PC-9 (cell line): ENCODE measurements at places on chromosomes 5 and 9. TPM values are rescaled to one million over a fixed set of nuclear protein-coding genes. Genes with fewer than 3 reads are reported as not detected.

- no peak for DNase-seq
These were observed 84.5 kb upstream of the SMIM23 start for GRCh38 chr5:171701100-171701541.

GRCh38 chr5:149278451-149279210 is 7.0 kb downstream of the AFAP1L1 start:
- no peak for DNase-seq

NR2F1 gene
- total RNA-seq = 1.1 and 1.3 TPM in 2 replicates

NMUR2 gene
- not detected in 2 replicates for total RNA-seq

DNA sequence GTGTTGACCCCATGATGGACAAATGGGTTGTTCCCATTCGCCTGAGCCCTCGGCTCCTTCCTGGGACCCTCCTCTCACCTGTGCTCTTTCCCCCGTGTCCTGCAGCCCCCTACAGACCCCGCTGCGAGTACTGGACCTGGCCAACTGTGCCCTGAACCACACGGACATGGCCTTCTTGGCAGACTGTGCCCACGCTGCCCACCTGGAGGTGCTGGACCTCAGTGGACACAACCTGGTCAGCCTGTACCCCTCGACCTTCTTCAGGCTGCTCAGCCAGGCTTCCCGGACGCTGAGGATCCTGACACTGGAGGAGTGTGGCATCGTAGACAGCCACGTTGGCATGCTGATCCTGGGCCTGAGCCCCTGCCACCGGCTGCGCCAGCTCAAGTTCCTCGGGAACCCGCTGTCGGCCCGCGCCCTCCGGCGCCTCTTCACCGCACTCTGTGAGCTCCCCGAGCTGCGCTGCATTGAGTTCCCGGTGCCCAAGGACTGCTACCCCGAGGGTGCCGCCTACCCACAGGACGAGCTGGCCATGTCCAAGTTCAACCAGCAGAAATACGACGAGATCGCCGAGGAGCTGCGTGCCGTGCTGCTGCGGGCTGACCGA is 3.4 kb downstream of the LRRC14B start:
- DNase-seq = no peak

DNA sequence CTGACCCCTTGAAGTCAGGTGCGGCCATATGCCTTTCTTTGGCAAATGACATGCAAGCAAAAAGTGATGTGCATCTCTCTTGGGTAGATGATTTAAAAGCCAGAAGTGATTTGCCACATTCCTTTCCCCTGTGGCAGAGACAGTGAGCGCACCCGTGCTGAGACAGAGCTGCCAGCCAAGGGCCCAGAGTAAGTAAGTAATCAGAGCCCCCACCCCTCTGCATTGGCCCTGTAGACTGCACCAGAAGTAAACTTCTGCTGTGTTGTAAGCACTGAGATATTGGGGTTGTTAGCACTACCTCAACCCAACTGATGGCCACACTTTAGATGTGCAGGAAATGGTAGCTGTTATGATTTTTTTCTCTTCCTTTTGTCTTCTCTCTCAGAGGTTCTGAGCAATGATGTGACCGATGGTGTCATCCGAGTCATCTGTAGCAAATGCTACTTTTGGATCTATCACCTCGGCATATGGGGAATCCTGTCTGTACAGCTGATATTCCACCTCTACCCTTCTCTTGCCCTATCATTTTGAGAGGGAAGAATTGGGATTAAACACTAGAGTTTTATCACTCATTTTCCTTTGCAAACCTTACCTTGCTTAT is 58.0 kb downstream of the DOCK2 start:
- no peak for DNase-seq

DNA sequence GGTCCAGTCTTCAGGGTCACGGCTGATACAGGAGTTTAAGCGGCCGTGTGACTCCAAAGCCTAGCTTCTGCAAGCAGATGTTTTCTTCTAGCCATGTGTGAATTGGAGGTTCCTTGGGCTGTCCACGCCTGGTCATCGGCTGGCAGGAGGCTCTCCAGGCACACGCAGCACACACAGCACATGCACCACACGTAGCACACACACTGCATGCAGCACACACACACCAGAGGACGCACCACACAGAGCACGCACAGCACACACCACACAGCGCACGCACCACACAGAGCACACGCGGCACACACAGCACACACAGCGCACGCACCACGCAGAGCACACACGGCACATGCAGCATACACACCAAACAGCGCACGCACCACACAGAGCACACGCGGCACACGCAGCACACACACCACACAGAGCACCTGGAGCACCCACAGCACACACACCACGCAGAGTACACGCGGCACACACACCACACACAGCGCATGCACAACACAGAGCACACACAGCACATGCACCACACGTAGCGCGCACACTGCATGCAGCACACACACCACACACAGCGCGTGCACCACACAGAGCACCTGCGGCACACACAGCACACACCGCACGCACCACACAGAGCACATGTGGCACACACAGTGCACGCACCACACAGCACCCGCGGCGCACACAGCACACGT is 234.3 kb downstream of the FANCC start:
- DNase-seq = no peak

RABEPK gene
- total RNA-seq = 28.9 and 29.7 TPM in 2 replicates

DNA sequence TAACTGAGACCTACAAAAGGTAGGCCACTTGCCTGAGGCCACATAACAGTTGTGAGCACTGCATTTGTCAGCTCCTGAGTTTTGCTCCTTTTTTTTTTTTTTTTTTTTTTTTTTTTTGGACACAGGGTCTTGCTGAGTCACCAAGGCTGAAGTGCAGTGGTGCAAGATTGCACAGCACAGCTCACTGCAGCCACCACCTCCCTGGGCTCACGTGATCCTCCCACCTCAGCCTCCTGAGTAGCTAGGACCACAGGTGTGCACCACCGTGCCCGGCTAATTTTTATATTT is 37.1 kb downstream of the LAMC3 start:
- DNase-seq = no peak
